Breast epithelium (tissue), 4 donors: ENCODE measurements at places on chromosomes 4 and X.
A peak's percentile ranks its signal among the peaks of the same experiment; 100 is the strongest.

GRCh38 chr4:46492394-46492793, 102.5 kb upstream of the GABRA2 start:
- DNase-seq: no peak
- no peaks in the 10 kb centered on the region for H3K4me1 ChIP-seq
- H3K36me3 ChIP-seq: no peaks in the 10 kb centered on the region

GRCh38 chr4:27662426-27662825, 801.8 kb downstream of the STIM2 start:
- no peak for DNase-seq
- H3K36me3 ChIP-seq: no peaks in the 10 kb centered on the region
- H3K4me1 ChIP-seq: no peaks in the 10 kb centered on the region
- no peak overlapping the region for H3K27ac ChIP-seq
- no peaks in the 10 kb centered on the region for H3K27me3 ChIP-seq
- H3K4me3 ChIP-seq: no peak overlapping the region

DNA sequence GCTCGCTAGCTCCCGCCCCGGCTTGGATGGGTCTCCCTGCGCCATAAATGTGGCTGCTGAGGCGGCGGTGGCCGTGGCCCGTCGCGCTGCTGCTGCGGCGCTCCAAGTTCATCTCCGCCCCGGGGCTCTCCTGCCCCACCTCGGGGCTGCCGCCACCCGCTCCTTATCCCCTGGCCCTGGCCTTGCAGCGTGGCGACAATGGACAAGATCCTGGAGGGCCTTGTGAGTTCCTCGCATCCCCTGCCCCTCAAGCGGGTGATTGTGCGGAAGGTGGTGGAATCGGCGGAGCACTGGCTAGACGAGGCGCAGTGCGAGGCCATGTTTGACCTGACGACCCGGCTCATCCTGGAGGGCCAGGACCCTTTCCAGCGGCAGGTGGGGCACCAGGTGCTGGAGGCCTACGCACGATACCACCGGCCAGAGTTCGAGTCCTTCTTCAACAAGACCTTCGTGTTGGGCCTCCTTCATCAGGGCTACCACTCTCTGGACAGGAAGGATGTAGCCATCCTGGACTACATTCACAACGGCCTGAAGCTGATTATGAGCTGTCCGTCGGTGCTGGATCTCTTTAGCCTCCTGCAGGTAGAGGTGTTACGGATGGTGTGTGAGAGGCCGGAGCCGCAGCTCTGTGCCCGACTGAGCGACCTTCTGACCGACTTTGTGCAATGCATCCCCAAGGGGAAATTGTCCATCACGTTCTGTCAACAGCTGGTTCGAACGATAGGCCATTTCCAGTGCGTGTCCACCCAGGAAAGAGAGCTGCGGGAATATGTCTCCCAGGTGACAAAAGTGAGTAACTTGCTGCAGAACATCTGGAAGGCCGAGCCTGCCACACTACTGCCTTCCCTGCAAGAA, 763 bp downstream of the USP38 start:
- H3K27ac ChIP-seq: peak overlapping the region; percentile 90
- peaks cover 10% of the 10 kb centered on the region for H3K4me1 ChIP-seq
- H3K4me3 ChIP-seq: peak overlapping the region; percentile 96

DNA sequence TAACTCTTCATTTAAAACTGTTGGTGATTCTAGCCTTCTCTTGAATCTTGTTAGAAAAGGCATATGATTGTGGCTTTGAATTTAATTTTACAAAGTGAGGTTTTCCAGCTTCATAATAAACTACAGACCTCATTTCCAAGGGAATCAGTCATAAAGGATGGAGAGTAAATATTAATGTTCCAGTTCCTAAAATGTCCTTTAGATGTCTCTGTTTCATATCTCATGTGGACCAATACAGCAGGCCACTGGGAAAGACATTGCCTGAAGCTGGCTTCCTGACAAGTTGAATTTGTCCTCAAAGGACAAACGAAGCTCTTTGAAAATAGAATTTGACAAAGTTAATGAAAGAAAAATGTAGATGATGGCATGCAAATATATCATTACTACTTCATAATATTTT, 125.4 kb downstream of the ZNF330 start:
- H3K36me3 ChIP-seq: no peaks in the 10 kb centered on the region
- DNase-seq: no peak
- no peak overlapping the region for H3K27ac ChIP-seq
- H3K4me1 ChIP-seq: no peaks in the 10 kb centered on the region
- no peak overlapping the region for H3K4me3 ChIP-seq
- H3K27me3 ChIP-seq: no peaks in the 10 kb centered on the region

DNA sequence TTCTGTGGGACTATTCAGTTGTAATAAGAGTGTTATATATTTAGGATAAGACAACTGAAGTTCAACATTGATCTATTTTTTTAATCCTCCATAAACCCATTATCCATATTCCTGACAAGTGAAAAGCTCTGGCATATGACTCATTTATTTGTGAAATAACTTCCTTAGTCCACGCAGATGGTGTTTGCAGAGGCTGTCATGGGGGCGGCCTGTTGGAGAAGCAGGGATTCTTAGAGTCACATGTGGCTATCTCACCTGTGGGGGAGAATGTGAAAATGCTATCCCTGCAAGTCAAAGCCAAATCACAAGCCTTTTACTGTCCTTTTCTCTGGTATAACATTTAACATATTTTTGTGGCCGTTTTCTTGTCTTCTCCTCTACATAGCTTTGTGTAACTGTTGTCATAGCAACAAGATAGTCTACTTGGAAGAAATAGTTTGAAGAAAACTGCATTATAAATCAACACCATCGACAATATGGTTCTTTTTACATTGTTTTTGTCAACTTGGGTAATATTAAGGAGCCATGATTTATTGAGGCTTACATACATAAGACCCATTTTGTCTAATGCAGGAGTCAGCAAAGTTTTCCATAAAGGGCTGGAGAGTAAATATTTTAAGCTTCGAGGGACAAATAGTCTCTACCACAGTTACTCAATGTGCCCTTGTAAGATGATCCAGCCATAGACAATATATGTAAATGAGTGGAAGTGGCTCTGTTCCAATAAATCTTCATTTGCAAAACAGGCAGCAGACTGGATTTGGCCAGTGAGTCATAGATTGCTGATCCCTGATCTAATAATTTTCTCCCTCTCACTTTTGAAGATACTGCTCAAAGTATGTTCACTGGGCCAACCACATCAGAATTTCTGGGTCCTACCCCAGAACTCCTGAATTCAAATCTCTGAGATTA, 395.0 kb downstream of the DTHD1 start:
- H3K36me3 ChIP-seq: no peaks in the 10 kb centered on the region
- no peak for DNase-seq
- H3K4me3 ChIP-seq: no peak overlapping the region

DNA sequence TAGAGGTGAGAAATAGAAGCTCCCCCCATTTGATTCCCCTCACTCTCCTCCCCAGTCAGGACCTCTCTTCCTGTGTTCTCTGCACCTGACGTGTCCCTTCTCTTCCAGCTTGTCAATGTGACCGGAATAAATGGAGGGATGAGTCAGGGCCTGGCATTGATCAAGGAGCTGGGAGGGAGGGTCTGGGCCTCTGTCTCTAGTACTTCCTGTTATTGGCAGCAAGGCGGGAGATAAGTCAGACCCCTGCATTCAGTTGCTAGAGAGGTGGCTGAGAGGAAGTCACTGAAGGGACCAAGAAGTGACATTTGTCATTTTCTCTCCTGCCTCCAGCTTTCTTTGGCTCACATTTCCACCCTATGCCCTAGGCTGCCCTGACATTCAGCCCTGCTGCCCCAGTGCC, 35.1 kb upstream of the ZNF41 start:
- no peak overlapping the region for H3K27ac ChIP-seq
- H3K36me3 ChIP-seq: no peaks in the 10 kb centered on the region
- H3K4me3 ChIP-seq: no peak overlapping the region
- H3K4me1 ChIP-seq: no peaks in the 10 kb centered on the region
- no peak for DNase-seq
- H3K27me3 ChIP-seq: peaks cover 20% of the 10 kb centered on the region

DNA sequence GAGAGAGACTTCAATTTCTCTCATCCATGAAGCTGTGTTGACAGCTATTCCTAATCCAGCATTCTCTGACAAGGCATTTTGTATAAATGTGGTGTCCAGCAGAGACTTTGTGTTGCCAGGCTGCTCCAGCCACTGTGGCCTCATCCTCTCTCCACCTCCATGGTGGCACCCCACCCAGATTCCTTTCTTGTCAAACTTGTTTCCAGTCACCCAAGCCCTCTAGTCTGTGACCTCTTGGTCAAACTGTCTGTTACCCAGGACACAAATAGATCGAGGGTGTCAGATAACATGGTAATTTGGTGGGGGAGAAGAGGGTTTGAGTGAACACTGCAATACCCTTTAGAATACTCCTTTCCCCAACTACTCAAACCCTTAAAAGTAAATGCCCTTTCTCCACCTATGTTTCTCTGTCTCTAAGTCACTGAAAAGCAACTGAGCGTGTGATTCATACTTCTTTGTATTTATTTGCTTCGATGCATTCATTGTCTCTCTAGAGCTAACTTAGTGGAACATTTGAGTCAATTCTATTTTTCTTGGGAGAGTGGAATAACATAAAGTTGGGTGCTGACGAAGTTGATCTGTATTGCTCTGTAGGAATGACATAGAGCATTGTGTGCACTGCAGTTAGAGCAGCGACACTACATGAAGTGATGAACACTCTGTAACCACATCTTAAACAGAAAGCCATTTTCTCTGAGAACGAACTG, 13.7 kb downstream of the PITX2 start:
- no peaks in the 10 kb centered on the region for H3K36me3 ChIP-seq
- H3K27ac ChIP-seq: no peak overlapping the region
- peaks cover 4% of the 10 kb centered on the region for H3K27me3 ChIP-seq
- no peak overlapping the region for H3K4me3 ChIP-seq
- no peak for DNase-seq
- no peaks in the 10 kb centered on the region for H3K4me1 ChIP-seq

GRCh38 chr4:19134685-19135084, 1113.1 kb upstream of the LCORL start:
- no peaks in the 10 kb centered on the region for H3K4me1 ChIP-seq
- no peaks in the 10 kb centered on the region for H3K27me3 ChIP-seq
- DNase-seq: no peak
- no peak overlapping the region for H3K4me3 ChIP-seq
- H3K27ac ChIP-seq: no peak overlapping the region

DNA sequence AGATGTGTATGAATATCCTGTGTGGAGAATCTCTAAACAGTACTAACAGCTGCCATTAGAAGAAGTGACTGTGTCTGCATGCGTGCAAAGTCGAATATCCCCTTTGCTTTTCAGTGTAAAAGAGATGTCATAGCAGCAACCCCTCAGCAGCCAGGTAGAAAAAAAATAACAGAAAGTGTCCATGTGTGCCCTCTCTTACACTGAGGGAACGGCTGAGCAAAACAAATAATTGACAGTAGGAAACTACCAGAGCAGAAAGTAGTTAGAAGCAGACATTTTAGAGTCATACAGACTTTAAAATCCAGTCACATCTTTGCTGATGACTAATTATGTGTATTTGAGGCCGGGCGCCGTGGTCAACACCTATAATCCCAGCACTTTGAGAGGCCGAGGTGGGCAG, 370.8 kb downstream of the GPM6A start:
- H3K4me3 ChIP-seq: no peak overlapping the region
- H3K36me3 ChIP-seq: no peaks in the 10 kb centered on the region
- H3K27me3 ChIP-seq: no peaks in the 10 kb centered on the region
- DNase-seq: no peak
- H3K27ac ChIP-seq: no peak overlapping the region
